ENCODE measurements at places on chromosomes 7 and 10. TPM values are rescaled to one million over a fixed set of nuclear protein-coding genes. Genes with fewer than 3 reads are reported as not detected.

The CYP2E1 gene
- total RNA-seq: 1.6 TPM

The MSMB gene
- total RNA-seq: not detected

The TMEM139 gene
- total RNA-seq: 0.11 TPM

The GIMAP7 gene
- total RNA-seq: 0.32 TPM

The LIPK gene
- not detected for total RNA-seq

The CCDC3 gene
- 2.2 TPM for total RNA-seq

The FGFR2 gene
- 64.0 TPM for total RNA-seq

The GPNMB gene
- total RNA-seq: 218 TPM

The SEMA3E gene
- total RNA-seq: 4.2 TPM

The LBX1 gene
- total RNA-seq: not detected

The TMEM26 gene
- 11.8 TPM for total RNA-seq

The SLC13A1 gene
- total RNA-seq: not detected

The LIPJ gene
- total RNA-seq: 0.11 TPM
